Endodermal cell (in vitro differentiated cells): ENCODE measurements at places on chromosomes 3 and 15.

DNA sequence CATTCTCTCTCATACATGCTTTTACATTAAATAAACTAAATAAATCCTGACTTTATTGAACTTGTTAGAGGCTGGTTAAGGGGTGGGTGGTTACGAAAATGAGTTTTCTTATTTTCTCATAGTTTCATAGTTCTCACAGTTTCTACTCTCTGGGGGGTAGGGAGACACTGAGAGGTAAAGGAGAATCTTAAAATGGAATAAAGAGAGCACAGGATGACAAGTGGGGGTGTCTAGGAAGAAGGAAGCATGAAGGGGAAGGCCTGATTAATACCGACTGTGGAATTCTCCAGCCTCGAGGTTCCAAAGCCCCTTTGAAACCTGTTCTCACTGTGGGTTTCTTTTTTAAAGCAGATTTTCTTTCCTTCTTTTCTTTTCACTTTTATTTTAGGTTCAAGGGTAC is 66.4 kb upstream of the TRA2B start:
- no peak for DNase-seq

GRCh38 chr15:87118846-87119245 is 1039.2 kb downstream of the AGBL1 start:
- no peak for DNase-seq

GRCh38 chr3:184039414-184039813 is 7.9 kb downstream of the HTR3D start:
- no peak for DNase-seq

GRCh38 chr3:186790261-186790981 is 7.0 kb downstream of the EIF4A2 start:
- DNase-seq, result peak; percentile 71

- DNase-seq, result peak; percentile 95
Measured at GRCh38 chr15:77870195-77871065, 207.1 kb downstream of the TBC1D2B start.

DNA sequence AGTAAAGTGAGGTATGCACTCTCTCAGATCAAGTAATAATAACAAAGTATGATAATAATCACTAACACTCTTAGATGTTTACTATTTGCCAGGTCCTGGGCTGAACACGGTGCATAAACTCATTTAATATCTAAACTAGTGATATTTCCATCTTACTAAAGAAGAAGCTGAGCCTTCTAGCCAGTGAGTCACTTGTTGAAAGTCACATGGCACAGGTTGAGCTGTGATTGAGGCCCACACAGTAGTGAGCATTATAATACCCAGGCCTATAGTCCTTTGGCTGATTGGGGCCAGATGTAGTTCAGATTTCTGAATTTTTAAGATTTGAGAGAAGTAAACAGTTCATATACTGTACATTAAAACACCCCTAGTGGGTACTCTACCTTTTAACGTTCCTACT is 93.2 kb upstream of the CCDC80 start:
- DNase-seq, result no peak

DNA sequence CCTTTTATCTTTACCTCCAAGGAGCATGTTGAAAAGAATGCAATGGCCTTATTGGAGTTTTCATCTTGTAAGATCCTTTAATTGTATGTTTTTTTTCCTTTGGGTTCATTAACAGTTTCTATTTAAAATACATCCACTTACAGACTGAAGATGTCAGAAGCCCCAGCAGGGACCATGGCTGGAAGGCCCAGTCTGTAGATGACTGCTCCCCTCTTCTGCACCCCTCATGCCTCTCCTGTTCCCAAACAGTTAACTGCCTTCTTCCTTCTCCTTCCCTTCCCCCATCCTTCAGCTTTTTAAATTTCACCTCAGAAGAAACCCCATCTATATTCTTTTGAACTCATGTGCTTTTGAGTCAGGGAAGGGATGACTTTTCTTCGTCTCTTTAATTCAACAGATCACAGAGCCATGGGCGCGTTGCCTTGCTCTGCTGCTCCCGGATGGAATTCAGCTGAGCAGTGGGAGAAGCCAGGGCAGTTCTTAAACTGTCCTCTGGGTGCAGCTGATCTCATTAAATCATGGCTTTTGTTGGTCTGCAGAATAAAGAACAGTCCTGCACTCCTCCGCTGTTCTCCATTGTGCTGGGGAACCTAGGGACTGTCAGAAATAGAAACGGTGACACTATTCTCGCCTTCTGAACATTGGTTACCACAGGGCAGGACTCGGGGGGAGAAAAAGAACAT is 71.5 kb upstream of the EIF1B start:
- peak; percentile 83 for DNase-seq

DNA sequence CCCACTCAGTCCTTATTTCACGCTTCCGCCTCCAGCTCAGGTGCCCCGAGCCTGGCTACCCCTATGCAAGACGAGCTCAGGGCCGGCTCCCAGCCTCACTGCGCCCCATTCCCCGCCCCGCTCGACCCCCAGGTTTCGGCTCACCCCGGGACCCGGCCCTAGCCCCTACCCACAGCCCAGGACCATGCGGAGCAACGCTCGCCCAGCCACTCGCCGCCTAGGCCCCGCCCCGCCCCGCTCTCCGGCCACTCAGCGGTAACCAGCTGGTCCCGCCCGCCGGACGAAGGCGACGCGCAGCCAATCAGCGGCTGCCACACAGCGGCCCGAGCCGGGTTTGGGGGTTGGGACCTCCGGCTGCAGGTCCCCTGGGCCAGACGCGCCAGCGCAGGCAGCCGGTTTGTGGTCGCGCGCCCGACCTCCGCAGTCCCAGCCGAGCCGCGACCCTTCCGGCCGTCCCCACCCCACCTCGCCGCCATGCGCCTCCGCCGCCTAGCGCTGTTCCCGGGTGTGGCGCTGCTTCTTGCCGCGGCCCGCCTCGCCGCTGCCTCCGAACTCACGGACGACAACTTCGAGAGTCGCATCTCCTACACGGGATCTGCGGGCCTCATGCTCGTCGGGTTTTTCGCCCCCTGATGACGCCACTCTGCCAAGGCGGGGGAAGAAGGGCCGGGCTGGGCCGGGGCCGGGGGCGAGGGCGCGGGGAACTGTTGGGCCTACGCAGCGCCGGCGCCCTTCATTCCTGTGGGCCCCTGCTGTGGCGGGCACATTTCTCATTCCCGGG is at the start of gene CATSPER2:
Gene CATSPER2 (minus strand): TSS at position 196 of the 781 bp plus-strand sequence. CDS start 783 bp downstream, outside the sequence.
- DNase-seq, result peak; percentile 45

DNA sequence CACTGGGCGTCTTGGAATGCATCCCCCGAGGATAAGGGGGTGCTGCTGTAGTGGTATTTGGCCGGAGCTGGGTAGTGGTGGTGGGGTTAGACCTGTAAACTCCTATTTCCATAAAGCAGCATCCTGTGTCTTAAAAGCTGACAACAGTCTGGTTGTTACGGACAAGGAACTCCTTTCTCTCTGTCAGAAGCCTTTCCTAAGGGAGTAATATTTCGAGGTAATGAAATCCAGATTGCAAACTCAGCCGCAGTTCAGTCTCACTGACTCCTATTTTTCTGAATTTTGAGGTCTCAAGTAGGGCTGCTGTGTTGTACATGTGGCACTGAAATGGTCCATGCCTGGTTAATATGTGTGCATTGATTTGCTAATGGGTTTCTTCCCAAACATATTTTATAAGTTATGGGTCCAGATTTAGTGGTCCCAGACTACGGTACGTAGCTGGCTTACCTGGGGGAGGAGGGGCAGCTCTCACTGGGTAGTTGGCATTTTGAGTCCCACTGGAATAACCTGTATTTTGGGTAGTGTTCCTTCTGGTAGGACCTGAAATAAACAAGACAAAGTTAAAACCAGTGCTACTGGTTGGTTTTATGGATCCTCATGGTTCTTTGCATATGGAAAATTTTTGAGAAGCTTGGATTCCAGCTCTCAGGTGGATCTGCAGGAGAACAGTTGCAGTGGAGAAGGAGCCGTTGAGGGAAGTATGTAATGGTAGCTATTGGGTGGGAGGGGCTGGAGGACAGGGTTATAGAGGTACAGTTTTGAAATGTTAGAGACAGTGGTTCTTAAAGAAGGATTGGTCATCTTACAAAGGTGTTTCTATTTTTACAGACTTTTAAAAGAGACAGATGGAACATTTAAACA is 48.6 kb upstream of the LDHAL6B start:
- no peak for DNase-seq

- DNase-seq, result no peak
Measured at GRCh38 chr3:184135911-184136260, 728 bp downstream of the EIF2B5 start.

DNA sequence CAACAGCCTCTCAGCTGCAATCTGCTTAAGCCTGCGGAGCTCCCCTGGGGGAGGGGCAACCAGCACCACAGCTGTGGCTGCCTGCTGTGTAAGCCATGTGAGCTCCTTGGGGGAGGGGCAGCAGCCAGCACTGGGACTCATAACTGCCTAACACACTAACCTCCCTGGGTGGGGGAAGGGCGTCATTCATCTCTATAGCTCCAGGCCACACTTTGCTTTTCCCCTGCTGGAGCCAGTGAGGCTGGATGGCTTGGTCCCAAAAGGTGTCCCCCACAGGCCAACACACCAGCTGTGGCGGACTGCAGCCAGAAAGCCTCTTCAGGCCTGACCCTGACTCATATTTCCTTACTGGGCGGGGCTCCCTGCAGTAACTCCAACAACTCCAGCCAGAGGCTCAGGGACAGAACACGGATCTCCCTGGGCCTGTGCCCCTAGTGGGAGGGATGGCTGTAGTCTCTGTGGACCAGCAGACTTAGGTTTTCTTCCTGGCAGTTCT is 129.8 kb downstream of the PPM1L start:
- DNase-seq, result peak; percentile 79
